ENCODE measurements at places on chromosomes 11 and 22.
A peak's percentile ranks its signal among the peaks of the same experiment; 100 is the strongest.

DNA sequence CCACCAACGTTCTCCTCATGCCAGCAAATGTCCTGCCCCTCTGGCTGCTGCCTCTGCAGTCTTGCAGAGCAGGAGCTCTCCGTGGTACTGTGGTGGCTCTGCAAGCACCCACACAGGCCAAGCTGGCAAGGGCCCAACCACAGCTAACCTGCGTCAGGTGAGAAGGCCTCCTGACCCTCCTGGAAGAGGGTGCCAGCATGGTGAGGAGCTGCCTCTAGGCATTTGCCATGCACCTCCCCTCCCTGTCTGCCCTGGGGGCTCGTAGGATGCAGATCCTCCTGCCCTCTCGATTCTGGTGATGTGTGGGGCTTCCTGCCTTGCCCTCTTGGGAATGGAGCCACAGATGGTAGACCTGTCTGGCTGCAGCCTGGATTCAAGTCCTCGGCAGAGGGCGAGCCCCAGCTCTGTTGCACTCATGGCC lies 1408.8 kb downstream of the TBC1D22A start:
- DNase-seq: no peak

- no peak for DNase-seq
Observed at GRCh38 chr11:93686812-93687211, 25.3 kb downstream of the CEP295 start.

DNA sequence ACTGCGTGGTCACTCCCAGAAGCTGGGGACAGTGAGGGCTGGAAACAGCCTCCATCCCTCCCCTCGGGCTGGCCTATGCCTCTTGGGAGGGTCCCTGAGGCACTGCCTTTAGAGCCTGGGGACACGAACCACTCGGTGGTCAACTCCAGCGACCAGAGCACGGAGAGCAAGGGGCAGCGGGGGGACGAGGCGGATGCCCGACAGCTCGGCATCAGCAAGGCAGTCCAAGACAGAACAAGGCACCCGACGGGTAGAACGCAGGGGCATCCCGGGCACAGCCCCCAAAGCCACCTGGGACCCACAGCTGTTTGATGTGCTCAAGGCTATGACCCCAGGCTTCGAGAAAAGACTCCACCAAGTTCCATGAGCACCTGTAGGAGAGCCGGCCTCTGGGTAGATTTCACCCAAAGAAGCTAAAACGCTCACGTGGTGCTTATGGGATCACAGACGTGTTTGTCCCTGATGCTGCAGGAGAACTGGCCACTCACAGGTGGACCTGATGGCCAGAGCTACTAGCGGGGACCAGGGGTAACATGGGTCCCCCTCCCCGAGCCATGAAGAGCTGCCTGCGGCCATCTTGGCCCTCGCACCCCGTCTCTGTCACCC lies 510 bp upstream of the LSP1 start:
- no peak for DNase-seq

DNA sequence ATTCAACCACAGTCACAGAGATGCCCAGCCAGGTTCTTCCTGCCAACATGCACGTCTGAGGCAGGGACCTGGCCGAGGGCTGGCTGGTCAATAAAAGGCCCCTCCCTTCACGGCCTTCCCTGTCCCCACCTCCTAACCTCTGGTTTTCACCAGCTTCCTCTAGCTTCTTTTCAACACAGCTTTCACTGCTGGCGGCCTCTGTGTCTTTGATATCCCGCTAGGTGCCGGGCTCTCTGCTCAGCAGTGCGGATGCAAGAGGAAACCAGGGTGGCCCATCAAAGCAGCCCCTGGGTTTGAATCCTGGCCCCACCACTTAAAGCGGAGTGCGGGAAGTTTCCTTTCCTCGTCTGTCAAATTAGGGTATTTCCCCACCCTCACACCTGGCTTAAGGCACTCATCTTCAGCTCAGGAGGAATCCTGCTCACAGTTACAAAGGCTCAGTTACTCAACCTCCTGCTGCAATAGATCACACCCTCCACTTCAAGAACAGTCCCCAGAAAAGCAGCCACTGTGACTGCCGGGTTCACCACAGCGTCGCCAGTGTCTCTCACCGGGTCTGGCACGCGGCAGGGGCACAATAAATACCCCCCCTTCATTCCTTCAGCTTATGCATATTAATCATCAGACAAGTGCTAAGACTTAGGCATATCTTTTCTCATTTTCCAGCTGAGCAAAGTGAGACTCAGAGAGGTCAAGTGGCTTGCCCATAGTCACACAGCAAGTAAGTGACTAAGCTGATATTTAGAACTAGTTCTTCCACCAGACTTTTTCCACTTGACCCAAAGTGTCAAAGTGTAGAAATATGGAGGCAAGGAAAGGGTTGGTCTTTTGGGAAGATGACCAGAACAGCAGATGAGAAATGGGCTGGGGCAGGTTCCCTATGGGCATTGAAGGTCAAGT lies 45.7 kb downstream of the TXN2 start:
- peak; percentile 70 for DNase-seq

DNA sequence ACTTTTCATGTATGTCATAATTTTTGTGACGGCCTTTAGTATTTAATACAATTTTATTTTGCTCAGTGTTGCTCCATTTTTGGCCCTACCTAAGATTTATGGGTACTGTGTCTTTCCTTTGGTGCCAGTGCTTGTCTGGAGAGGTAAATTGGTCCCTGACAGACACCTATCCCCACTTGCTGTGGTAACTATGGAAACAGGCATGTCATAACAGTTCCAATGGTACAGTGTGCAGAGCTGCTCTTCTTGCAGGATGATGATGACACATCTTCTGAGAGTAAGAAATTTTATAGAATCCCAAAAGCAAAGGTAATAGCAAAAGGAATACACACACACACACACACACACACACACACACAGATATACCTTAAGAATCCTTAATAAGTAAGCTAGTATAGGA lies 118.5 kb downstream of the ELP4 start:
- no peak for DNase-seq

GRCh38 chr11:93986716-93987115 lies 34.4 kb upstream of the HEPHL1 start:
- no peak for DNase-seq

DNA sequence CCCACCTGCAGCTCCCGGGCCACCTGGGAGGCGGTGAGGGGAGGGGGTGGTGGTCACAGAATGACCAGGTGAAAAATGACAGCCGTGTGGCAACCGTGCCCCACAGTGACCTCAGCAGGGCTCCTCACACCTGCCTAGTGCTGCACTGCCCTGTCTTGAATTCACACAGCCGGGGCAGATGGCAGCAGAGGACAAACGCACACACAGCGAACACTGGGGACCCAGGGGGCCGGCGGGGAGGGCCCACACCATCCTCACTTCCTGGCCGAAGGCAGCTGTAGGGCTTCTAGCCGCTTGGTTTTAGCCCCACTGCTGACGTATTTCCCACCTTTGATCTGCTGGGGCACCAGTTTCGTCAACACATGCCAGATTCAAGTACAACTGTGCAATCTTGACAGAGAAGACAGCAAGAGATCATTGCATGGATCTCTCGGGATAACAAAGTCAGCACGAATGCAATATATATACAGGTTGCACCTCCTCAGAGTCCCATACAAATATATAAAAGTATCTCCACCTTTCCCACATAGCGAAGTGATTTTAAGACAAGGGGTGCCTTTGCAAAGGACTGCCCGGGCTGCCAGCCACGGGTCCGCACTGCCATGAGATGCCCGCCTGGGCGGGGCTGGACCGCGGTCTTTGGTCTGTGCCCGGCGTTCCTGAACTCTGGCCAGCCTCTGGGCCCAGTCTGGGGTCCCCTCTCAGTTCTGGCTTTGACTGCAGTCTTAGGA lies 26.9 kb downstream of the TRMU start:
- DNase-seq: no peak

DNA sequence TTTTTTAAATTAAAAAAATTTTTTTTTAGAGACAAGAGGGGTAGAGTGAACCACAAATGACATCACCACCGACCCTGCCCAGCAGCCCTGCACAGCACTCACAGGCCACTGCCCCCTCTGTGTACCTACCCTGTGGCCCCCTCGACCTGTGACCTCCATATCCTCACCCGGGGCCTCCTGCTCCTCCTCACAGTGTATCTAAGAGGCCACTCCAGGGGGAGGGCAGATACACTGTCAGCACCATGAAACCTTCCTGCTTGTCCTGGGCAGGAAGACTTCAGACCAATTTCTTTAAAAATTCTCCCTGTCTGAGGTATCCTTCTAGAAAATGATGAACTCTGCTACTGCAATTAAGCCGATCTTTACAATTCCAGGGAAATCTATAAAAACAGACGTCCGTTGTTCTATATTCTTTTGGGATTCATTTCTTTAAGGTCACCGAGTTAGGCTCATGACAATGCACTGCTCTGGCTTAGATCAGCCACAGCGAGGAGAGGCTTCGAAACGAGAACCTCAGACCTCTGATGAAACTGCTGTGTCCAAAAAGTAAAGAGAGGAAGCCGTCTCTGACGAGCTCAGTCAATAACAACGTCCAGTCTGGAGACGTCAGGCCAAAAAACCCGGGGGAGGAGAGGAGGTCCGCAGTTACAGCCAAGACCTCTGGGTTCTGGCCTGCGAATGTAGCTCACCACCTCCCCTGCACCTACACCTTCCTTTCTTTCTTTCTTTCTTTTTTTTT lies 17.5 kb downstream of the NFAM1 start:
- DNase-seq: no peak

DNA sequence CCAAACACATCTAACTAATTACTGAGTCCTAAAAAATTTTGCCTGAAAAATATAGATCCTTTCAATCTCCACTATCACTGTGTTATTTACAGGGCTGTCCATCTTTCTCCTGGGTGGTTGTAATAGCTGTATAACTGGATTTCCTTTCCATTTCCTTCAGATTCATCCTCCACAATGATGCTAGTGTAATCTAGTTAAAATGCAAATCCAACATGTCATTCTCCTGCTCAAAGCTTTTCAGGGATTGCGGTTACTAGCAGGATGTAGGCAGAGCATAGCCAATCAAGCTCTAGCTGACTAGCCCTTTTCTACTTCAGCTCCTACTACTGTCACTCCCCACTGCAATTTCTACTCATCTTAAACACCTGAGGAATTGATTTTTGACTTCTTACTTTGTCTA lies 283.0 kb downstream of the RAB38 start:
- DNase-seq: no peak

DNA sequence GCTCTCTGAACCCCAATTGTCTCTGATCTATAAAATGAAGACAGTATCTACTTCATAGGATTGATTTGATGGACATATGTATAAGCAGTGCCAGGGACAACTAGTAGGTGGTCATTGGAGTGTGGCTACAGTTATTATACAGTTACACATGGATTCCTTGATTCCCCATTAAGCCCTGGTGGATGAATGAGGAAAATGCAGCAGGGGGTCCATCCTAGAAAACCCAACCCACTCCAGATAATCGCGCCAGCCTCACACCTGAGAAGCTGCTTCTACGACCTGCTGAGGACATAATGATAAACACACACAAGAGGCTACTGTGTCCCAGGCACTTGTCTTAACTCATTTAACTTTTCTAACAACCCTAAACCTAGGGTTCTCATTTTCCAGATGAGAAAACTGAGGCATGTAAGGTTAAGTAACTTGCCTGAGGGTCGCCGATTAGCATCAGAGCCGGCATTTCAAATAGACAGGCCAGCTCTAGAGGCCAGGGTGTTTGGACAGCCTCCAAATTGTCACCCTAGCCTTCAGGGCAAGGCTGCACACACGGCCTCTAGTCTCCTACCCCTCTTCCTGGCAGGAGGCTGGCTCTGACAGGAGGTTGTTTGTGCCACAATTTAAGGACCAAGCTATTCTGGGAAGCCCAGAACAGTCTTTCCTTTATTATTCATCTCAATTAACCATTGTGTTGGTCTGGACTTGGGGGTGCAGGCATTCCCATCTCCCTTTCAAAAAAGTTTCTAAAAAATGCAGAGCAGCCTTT lies 3.8 kb upstream of the C11orf91 start:
- DNase-seq: no peak

GRCh38 chr11:47414685-47415070 lies 6.3 kb downstream of the SLC39A13 start:
- no peak for DNase-seq

DNA sequence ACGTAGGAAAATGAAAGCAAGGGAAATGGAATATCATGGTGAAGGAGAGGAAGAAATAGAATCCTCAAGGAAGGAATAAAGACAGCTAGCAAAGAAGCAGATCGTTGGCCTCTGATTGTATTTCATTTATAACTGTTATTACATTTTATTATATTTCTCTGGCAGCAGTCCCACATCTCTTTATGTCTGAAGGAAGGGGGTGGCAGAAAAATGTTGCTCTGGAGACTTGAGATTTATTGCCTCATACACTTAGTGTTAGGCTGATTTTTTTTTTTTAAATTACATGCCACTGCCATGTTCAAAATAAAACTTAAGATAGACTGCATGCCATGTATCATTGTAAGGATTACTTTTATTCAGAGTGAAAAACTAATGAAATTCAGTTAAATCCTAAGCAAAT lies 971.7 kb upstream of the CHORDC1 start:
- DNase-seq: no peak

- DNase-seq: peak; percentile 75
Observed at GRCh38 chr11:9758637-9759518, 95.0 kb downstream of the SWAP70 start.

- peak; percentile 83 for DNase-seq
Observed at GRCh38 chr11:17473071-17473744, 3.4 kb downstream of the ABCC8 start.

GRCh38 chr11:13105237-13105844 lies 96.2 kb downstream of the RASSF10 start:
- no peak for DNase-seq

DNA sequence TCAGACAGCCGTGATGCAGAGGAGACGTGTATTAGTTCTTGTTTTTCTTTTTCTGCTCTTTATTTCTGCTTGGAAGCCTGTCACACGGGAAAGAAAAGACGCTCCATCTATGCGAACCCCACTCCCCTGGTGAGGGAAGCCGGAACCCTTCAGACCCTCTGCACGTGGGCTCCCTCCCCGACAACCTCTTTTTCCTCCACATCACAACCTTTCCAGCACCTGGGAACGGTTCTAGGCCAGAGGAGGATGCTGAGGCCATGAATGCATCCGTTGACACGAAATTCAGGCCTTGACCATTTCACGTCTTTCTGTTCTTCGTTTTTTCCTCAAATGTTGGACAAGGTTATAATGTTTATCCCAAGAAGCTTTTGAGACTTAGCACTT lies 85.3 kb upstream of the WNT7B start:
- DNase-seq: no peak

DNA sequence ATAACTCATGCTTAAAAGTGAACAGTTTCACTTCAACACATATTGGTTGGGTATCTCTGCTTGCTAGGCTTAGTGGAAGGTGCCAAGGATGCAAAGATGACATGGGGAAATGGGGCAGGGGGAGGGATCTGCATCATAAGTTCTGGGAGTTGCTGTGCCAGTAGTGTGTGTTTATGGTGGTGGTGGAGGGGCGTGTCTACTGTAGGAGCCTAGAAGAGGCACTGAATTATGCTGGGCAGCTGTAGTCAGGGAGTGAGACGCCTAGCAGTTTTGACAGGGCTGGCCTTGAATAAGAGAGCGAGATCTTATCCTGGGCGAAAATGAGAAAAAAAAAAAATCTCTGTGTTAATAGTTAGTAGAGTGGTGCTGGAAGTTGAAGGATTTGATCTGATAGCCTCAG lies 3.0 kb downstream of the ELMOD1 start:
- no peak for DNase-seq

DNA sequence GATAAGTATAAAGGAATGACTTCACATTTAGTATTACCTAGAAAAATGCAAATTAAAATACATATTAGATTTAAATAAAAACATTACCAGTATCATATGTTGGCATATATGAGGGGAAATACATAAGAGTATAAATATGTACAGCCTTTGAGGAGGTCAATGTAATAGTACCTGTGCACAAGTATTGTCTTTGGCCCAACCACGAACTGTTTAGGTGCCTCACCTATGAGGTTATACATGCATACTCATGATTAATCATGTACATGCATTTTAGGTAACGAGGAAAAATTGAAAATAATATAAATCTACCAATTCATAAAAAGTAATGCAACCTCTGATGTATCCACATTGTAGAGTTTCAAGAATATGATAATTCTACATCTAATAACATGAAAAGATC lies 909.8 kb downstream of the METTL15 start:
- no peak for DNase-seq
